ENCODE measurements at places on chromosomes 1 and 21.

GRCh38 chr1:118487091-118487490 is 302.1 kb upstream of the SPAG17 start:
- no peak for DNase-seq

DNA sequence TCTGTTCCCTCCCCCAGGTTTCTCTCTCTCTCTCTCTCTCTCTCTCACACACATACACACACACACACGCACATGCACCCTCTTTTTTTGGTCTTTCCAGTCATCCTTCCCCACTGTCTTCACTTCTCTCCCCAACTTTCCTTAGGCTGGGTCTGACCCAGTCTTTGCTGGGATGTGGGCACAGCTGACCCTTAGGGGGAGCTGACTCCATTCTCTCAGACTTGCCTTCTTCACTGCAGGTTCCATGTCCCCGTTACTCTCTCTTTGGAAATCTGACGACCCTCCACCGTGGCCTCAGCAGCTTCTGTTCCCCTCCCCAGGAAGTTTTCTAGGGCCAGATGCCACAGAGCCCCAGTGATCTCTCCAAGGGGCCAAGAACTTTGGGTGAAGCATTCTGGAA is 2.1 kb downstream of the DISP3 start:
- DNase-seq = no peak

- no peak for DNase-seq
Measured at GRCh38 chr1:23118407-23118806, 50.2 kb downstream of the LUZP1 start.

- no peak for DNase-seq
Measured at GRCh38 chr1:23578311-23578996, 19.2 kb upstream of the ID3 start.

DNA sequence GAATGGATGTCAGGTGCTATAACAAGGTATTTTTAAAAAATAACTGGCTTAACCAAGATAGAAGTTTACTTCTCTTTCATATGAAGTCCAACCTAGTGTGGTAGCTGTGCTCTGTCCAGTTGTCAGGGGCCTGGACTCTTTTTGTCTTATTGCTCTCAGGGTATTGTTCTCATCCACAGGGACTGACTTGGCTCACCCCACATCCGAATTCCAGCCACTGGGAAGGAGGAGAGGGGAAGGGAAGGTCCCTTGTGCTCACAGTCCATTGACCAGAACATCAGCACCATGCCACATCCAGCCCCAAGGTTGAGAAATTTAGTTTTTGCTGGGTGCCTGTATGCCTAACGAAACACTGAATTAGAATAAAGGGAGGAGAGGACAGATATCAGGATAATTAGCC is 8.7 kb downstream of the EEIG2 start:
- DNase-seq = no peak

- no peak for DNase-seq
Measured at GRCh38 chr1:204480515-204480914, 14.1 kb downstream of the PIK3C2B start.

- DNase-seq = no peak
Measured at GRCh38 chr1:108070662-108071061, 105.7 kb upstream of the VAV3 start.

DNA sequence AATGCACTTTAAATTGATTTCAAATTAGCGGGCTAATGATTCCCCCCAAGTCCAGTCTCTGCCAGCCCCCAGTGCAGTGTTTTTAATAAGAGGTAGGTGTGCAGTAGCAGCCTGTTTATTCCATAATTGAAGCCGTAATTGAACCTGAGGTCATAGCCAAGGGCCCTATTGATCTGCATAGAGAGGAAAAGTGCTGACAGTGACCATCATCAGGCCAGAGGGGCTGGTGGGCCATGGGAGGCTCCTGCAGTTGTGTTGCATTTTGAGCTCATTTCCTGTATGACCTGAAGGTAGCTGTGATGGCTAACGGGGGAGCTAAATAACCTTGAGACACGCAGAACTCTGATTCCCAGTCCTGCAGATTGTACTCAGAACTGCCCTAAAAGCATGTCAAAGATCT is 67.5 kb downstream of the DISP3 start:
- DNase-seq = no peak

DNA sequence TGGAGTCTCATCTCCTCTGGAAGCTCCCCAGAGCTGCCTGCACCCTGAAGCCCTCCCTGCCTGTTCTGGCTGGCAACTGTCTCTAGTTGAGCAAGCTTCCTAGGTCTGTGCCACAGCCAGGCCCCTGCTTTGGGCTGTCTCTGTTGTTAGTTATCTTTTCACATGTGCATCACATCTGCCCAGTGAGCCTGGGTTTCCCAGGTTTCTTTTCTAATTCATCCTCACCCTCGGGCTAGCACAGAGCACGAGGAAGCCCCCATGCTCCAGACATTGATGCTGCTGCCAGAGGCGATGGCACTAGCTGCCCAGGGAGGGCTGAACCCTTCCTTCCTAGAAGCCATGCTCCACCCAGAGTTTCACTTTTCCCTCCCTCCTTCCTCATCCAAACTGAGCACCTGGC is 27.2 kb downstream of the RASSF5 start:
- DNase-seq = no peak

- DNase-seq = peak; percentile 41
Measured at GRCh38 chr1:206979379-206980043, 9.3 kb upstream of the FCAMR start.

DNA sequence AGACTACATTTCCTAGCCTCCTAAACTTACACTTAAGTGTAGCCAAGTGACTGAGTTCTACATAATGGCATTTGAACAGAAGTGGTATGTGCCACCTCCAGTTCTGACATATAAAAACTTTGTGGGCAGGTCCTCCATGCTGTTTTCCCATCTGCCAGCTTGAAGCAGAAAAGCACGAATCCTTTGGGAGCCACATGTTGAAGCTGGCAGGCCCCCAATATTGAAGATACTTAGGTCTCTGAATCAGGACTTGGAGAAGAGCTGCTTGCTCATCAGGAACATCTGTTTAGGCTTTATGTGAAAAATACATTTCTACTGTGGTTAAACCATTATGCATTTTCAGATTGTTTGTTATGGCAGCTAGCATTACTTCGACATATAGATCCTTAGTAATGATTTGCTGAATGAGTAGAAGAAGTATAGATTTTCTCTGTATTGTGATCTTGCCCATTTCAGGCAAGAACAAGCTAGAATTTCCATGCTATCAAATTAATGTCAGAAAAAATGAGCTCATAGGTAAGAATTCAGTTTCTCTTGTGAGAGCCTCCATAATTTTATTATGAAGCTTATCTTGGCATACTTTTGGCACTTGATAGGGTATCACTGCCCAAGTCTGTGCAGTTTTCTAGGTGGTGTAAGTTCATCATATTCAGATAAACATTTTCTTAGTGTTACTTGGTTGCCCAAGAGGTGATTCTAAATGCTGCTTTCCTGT is 68.4 kb downstream of the GDAP2 start:
- DNase-seq = peak; percentile 75

- no peak for DNase-seq
Measured at GRCh38 chr1:24322470-24323177, 3.5 kb downstream of the GRHL3 start.

GRCh38 chr1:227357171-227357926 is 39.1 kb upstream of the CDC42BPA start:
- peak; percentile 80 for DNase-seq

DNA sequence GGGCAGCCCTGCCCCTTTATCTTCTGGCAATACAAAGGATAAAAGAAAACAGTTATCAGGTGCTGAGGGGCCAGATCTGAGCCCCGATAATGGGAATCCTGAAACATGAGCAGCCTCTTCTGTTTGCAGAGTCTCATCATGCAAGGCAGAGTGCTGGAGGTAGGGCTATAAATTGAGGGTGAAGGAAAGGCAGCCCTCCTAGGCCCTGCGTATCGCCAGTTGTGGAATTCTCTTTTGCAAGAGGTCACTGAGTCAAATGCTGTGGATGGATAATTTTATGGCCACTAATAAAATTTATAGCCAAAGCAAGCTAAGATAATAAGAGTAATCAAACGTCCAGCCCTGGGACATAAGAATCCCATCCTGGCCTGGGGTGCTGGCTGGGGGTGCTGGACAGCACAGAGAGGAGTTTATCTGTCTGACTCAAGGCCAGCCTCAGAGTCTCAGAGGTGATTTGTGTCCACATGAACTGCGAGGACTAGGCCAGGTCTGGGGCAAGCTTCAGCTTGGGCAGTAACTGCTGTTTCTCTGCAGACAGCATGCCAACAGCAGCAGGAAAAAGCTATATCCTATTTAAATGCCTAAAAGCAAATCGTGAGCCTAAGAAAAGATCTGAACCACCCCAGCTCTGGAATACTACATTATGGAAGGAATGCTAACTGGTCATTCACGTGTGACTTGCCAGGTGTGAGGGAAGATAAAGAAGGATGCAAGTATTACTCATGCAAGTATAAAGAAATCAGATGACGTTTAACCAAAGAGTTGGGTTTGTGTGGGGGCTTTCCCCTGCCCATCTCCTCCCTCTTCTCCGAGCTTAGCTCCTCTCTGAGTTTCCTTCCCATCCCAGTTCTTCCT is 254.8 kb downstream of the KIF26B start:
- DNase-seq = no peak

- DNase-seq = no peak
Measured at GRCh38 chr1:11938722-11939526, 4.4 kb downstream of the PLOD1 start.

GRCh38 chr1:145689922-145690321 is 17.2 kb downstream of the PDZK1 start:
- no peak for DNase-seq
